ENCODE measurements at places on chromosomes 4 and X.

DNA sequence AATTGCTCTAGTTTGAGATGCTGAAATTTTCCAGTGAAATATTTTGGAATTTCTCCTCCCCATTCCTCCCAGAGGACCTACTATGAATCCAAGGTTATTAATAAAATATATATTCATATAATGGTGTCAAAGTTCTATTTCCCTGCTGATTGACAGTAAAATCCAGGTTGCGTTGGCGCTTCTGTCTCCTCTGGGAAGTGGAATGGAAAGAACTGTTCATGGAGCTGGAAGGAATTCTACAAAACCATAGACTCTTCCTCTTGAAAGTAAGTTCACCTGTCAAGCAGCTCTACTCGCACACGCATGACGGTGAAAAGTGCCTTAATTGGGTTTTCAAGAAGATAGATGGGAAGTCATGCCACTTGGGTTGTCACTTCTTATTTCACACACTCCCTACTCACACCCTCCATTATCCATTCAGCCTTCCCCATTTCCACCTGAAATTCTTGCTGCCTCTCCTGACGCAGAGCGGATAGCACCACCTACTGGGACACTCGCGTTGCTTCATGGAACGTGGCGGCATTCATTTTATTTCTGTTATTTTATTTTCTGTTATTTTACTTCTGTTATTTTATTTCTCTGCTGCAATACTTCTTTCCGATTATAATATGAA is 351.6 kb downstream of the NLGN4X start:
- no peak for DNase-seq

GRCh38 chr4:130591091-130591490 is 1495.1 kb downstream of the C4orf33 start:
- no peak for DNase-seq

GRCh38 chrX:17547658-17548057 is 172.7 kb downstream of the NHS start:
- DNase-seq, result no peak

GRCh38 chr4:130985371-130985770 is 1889.4 kb downstream of the C4orf33 start:
- no peak for DNase-seq

GRCh38 chr4:10020871-10021652 is at the start of gene SLC2A9:
TSS of gene SLC2A9 (minus strand) at chr4:10021497. CDS start at chr4:10021429, 68 bp downstream.
- no peak for DNase-seq
